ENCODE measurements at places on chromosomes 11 and 22. TPM values are rescaled to one million over a fixed set of nuclear protein-coding genes. Genes with fewer than 3 reads are reported as not detected.
A peak's percentile ranks its signal among the peaks of the same experiment; 100 is the strongest.

- no peak for DNase-seq
Measured at GRCh38 chr11:44805596-44805995, 78.8 kb downstream of the TSPAN18 start.

DNA sequence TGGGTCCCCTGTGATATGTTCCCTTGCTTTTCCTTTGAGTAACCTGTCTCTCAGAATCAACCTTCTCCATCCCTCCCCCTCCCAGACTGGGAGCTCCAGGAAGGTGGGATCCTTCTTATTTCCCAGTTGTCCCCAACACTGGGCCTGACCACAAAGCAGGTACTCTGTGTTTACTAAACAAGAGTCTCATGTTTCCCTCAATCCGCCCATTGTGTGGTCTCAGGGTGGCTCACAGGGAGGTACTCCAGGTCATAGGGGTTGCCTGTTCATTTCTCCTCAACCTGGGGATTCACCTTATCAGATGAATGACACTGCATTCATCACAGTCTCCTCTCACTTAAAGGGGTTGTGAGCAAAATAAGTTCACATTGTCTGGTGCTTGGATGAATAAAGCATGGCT lies 26.4 kb upstream of the NAV2 start:
- no peak for DNase-seq

GRCh38 chr11:128827191-128827893 lies 39.8 kb downstream of the KCNJ1 start:
- no peak for DNase-seq

DNA sequence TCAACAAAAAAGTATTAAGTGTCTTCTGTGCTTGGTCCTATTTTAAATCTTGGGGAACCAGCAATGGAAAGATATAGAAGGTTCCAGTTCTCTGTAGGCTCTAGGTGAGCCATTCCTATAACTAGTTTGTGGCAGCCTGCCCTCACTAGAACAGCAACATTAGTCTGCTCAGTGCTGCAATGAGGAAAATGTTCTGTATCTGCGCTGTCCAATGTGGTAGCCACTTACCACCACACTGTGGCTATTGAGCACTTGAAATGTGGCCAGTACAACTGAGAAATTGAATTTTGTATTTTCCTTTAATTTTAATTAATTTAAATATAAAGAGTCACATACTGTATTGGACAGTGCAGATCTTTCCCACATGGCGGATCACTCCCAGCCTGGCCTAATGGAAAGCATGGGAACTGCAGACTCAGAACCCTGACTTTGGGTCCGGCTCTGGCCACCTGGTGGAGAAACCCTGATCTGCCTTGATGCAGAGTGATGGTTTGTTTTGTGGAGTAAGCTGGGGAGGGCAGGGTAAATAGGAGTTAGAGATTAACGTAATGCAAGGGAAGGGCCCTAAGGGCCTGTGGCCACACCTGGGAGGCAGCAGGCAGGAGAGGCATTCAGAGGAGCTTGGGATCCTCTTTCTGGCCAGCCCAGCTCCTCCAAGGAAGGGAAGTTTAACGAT lies 101.0 kb downstream of the ME3 start:
- no peak for DNase-seq

DNA sequence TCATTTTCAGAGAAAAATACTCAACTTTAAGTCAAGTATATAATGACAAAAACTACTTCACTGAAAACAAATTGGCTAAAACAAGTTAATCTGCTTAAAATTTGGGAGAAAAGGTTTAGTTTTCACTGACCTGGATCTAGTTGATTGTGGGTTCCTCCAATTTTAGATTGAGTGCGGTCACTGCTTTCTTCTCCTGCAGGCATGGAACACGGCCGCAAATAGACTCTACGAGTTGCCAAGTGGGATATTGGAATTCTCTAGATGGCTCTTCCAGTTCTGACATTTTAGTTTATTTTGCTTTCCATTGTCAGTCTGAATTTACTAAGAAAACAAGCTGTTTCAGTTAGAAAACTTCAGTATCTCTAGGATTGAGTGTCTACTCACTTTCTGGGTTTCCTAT lies 12.3 kb downstream of the OR4C5 start:
- no peak for DNase-seq

DNA sequence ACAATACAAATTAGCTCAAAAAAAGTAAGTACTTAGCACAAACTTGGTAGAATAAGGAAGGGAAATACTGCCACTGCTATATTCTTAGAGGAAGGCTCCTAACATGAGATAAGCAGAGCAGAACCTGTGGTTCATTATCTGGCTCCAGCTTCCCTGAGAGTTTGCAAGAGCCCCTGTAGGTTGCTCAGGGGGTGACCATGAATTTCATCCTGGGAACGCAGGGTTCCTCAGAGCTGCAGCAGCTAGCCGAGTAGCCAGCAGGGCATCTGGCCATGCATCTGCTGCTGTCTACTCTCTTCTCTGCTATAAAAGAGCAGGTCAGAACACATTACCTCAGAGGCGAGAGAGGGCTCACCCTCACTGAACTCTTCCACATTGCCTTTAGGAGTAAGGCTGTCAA lies 67.3 kb downstream of the TRPC6 start:
- no peak for DNase-seq

GRCh38 chr11:125504580-125504979 lies 8.5 kb upstream of the FEZ1 start:
- DNase-seq, result no peak

DNA sequence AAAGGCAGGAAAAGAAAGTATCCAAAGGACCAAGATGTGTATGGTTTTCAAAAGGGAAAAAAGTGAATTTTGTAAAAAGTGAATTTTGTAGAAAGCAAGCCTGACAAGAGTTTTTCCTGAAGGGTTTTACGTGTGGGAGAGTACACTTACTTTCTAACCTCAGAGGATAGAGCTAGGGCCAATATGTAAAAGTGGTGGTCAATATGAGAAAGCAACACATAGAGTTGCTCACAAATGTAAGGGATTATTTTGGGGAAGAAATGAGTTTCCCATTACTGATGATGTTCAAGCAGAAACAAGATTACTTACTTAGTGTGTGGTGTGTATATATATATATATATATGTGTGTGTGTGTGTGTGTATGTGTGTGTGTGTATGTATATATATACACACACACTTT lies 162.5 kb downstream of the SWAP70 start:
- no peak for DNase-seq

GRCh38 chr11:74185285-74185684 lies 14.2 kb downstream of the PPME1 start:
- DNase-seq, result no peak

GRCh38 chr11:117817368-117818040 lies 7.0 kb downstream of the FXYD2 start:
- peak; percentile 95 for DNase-seq

- DNase-seq, result no peak
Measured at GRCh38 chr11:62383822-62384221, 35.0 kb upstream of the SCGB1A1 start.

GRCh38 chr22:45216133-45217003 lies 24.3 kb downstream of the KIAA0930 start:
- DNase-seq, result no peak

DNA sequence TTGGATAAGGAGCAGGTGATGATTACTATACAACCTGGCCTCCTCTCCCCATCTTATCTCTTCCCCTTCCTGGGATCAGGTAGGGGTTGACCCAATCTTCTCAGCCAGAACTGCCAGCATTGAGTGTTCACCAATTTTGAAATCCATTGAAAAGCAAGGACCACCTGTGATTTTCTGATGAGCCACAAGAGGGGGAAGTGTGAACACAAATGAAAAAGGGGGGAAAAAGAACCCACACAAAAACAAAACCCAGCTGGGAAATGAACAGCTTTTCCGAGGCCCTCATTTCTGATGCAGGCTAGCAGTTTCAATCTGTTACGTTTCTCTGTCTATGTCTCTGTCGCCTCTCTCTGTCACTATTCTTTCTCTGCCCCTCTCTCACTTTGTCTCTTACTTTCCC lies 161.9 kb downstream of the INSC start:
- no peak for DNase-seq

DNA sequence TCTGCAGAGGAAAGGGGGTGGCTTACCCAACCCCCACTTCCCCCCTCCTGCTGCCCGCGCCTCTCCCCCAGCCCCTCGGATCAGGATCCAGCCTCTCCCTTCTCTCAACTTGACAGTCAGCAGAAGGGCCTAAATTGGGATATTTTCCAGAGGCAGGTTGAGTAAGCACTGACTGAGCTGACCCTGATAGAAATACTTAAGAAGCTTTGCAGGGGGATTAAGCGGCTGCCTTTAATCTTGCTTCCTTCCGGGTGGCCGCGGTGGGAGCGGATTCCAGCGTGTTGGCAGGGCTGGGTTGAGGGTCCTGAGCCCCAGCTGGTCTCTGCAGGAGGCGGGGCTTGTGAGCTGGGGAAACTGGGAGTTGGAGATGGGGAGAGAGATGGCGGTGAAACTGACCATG lies 445.2 kb downstream of the NTM start:
- DNase-seq, result no peak

- no peak for DNase-seq
Measured at GRCh38 chr11:57214098-57214417, 23.0 kb downstream of the APLNR start.

DNA sequence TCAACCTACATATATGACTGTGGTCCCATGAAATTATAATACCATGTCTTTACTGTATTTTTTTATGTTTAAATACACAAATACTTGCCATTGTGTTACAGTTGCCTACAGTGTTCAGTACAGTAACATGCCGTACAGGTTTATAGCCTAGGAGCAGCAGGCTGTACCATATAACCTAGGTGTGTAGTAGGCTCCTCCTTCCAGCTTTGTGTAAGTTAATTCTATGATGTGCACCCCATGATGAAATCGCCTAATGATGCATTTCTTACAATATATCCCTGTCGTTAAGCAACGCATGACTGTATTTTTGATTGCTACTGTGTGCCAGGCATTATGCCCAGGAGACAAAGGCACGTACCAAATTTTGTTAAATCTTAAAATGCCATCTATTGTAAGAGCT lies 163.7 kb downstream of the LDLRAD3 start:
- DNase-seq, result no peak

DNA sequence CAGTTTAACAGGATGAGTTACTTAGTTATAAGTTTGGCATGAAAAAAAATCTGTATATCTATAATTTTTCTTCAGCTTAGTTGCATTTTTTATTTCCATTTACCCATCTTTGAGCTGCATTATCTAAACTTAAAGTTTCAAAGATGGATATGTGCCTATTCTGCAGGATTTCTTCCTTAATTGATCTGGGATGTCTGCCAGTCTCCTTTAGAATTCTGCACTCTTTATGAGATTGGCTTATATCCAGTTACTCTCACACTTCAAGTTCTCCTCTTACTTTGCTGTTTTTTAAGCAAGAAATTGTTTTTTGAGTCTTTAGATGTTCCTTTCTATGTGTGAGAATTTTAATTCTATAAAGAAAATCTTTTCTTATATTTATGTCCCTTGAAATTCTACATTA lies 5.1 kb upstream of the PDGFD start:
- DNase-seq, result no peak

Gene MMP12
- total RNA-seq, result not detected

Gene CCDC89
- total RNA-seq, result 0.24 TPM

Gene NOX4
- 20.2 TPM for total RNA-seq

Gene APOBEC3H
- not detected for total RNA-seq

Data from right atrium auricular region (tissue), 2 donors.